Effector memory CD4-positive, alpha-beta T cell (primary cell): ENCODE measurements at places on chromosomes 16 and 17.

DNA sequence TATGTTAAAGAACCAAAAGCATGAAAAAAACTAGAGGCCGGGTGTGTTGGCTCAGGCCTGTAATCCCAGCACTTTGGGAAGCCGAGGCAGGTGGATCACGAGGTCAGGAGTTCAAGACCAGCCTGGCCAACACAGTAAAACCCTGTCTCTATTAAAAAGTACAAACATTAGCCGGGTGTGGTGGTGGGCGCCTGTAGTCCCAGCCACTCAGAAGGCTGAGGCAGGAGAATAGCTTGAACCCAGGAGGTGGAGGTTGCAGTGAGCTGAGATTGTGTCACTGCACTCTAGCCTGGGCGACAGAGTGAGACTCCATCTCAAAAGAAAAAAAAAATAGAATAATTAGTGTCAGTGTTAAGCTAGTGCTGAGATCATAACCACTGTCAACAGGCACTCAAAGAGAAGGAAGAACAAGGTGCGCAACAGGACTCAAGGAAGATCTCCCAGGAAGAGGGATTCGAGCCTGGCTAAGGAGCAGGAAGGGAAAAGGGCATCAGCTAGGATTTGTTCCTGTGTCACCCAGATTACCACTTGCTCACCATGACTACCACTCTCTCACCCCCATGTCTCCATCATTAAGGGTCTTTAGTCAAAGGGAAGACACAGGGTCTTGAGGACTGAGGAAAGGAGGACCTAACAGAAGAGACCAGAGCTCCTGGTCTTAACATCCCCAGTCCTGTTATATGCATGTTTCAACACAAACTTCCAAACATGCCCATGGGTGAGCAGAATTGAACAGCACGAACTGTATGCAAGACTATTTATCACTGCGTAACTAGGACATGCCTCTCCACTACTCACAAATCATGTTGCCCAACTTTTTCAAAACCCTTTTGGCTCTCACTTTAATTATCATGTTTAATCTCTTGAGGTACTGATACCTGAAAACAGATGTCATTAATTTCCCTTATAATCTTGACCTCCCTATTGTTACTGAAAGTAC, 88.3 kb upstream of the PLEKHM1 start:
- no peak for DNase-seq

GRCh38 chr16:75258807-75259141, 7.3 kb upstream of the BCAR1 start:
- no peak for DNase-seq

GRCh38 chr16:12377497-12377896, 401.0 kb downstream of the SNX29 start:
- no peak for DNase-seq

DNA sequence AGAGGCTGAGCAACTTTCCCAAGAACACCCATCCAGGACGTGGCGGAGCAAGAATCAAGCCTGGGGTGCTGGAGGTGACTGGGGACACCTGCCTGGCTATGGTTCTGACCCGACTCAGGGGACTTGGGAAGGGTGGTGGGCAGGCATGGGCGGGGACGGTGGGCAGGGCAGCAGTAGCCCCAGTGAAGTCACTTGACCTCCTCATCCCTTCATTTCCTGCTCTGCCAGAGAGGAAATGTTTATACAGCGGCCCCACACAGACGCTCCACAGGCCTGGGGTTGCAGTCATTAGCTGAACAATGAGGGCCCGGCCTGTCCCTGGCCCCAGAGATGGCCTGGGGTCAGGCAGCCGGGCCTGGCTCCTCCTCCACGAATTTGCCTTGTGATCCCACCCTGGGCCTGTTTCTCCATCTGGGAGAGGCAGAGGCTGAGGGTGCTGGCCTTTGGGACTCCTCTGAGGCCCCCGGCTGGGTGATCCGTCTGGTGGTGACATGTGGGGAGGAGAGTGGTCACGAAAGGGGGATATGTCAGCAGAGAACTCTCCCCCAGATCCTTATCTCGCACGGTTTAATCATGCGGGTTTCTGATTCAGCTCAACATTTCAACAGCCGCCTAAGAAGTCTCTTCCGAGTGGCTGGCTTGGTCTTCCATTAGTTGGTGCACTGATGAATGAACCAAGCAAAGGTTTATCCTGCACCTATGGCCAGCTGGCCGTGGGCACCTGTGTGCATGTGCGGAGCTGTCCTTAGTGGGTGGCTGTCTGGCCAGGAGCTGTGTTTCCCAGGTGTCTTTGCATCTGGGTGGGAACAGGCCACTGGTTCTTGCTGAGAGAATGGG, 175.9 kb downstream of the IRF8 start:
- no peak for DNase-seq

DNA sequence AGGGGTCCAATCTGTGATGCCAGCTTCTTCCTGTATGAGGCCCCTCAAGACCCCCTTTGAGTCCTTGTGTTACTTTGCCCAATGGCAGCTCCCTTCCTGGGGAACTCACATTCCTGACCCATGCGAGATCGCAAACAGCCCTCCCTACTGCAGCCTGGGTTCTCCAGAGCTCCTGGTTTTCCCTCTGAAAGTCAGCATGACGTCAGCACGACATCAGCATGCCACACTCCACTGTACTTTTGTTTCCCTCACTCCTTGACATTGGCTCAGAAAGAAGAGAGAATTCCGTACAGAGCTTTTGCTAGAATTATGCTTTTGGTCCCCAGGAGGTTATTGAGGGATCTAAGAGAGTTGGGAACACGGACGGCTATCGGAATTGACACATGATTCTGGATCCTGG, 168.1 kb upstream of the PIRT start:
- DNase-seq, result no peak

DNA sequence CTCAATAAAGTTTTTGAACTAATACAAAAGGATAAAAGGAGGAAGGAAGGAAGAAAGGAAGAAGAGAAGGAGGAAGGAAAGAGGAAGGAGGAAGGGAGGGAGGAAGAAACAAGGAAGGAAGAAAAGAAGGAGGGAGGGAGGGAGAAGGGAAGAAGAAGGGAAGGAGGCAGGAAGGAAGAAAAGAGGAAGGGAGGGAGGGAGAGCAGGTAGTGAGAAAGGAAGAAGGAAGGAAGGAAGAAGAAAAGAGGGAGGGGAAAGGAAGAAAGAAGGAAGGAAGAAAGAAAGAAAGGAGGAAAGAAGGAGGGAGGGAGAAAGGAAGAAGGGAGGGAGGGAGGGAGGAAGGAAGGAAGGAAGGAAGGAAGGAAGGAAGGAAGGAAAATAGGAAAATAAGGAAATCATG, 263.8 kb upstream of the C16orf82 start:
- no peak for DNase-seq

GRCh38 chr16:12315330-12316136, 339.0 kb downstream of the SNX29 start:
- no peak for DNase-seq

DNA sequence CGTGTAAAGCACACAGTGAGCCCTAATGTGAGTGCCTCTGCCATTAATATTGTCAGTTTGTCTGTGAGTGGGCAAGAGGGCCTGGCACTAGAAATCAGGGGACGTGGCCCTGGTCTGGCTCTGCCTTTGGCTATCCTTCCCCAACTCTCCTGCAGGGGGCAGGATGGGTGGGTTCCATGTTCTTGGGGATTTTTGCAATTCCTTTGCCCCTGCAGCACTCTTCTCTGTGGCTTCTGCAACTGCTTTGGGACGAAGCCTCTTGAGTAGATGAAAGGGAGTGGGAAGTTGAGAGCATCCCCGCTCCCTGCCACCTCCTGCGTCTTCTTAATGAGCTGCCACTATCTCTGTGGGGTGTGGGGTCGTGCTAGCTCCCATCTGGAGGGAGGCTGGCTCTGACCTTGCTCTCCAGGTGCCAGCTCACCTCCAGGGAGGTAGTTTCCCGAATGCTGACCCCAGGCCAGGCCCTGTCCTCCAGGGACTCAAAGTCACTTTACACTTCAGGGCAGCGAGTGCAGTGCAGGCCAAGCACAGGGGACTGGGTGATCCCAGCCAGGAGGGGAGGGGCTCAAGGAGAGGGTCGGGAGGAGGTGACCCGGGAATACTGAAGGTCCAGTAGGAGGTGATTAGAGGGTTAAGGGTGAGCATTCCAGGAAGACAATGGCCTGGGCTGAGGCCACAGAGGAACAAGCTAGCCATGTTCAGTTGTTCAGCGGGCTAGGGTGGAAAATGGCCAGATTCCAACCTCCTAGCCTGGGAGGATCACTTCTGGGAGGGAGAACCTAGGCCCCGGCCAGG, 121.0 kb upstream of the NLRP1 start:
- DNase-seq, result no peak

- no peak for DNase-seq
Observed at GRCh38 chr16:56777482-56777881, 47.6 kb downstream of the NUP93 start.

DNA sequence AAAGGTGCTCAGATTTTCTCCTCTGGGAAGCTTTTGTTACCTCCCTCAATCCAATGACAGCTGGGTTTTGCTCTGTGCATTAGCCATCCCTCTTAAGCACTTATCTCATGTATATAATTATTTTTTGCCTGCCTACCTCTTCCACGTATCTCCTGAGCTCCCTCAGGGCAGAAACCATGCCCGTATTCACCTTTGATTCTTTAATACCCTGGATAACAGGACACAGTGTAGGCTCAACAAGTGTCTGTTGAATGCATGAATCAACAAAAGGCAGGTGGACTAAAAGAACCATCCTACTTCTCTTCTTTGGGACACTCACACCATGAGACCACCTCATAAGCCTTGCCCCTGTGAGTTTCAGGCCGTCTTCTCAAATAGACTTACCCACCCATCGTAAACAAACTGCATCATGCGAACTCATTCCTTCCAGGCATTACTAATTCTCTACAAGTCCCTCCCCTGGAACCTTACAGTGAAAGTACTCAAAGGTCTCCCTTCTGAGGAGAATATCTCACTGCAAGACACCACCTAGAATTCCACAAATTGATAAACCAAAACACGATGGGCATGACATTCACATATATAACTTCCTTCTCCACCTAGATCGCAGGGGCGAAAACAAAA, 3.2 kb downstream of the ARHGAP17 start:
- no peak for DNase-seq

DNA sequence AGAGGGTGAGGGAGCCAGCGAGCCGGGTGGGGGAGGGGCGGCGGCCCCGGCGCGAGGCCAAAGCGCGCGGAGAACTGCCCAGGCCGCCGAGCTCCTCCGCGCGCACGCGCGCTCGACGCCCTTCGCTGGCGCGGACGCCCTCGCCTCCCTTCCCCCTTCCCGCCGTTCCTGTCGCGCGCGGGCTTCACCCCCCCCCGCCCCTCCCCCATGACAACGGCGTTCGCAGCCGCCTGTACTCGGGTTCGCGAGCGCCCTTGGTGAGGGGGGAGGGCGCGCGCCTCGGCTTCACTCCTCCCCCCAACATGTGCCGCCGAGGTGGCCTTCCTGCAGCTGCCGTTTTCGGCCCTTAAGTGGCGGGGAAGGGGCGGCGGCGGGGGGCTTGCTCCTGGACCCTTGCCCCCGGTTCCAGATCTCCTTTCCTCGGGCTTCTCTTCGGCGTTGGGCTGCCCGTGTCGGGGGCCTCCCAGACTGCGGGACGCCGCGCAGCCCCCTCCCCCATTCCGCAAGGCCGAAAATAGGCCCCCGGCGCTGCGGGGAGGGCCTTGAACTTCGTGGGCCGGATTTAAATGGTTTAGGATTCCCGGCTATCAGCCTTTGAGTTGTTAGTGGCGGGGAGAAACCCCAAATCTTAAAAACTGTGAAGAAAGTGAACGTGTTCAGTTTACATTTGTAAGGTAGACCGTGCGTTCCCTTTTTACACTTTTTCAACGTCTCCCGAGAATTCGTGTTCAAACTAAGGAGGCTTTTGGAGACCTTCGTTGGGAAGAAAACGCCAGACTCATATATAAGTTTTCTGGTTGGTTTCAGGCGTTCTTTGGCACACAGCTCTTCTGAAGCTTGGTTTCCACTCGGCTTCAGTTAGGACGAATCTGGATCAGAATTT, 653 bp downstream of the SRRM2 start:
- DNase-seq, result no peak

DNA sequence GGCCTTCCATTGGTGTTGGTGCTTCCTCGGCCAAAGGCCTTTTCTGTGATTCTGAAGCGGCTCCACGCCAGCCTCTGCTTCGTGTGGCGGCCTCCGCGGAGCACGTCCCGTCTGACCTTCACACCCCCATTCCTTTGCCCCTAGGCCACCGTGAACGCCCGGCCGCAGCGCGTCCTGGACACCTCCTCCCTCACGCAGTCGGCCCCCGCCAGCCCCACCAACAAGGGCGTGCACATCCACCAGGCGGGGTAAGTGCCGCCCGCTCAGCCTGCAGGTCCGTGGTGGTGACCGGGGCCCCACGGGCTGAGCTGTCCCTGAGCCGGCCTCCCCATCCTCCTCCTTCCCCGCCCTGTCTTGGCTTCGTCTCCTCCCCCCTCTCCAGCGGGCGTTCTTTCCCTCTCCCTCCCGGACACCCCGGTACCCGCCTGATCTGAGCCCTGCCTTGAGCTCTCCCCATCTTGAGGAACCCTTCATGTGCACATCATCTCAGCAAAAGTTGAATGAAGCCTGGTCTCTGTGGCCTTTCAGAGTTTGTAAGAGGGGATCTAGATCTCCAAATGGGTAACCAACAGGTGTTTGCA, 69.0 kb upstream of the CHMP6 start:
- no peak for DNase-seq

- no peak for DNase-seq
Observed at GRCh38 chr17:81416612-81417011, 21.4 kb downstream of the BAHCC1 start.

GRCh38 chr17:320809-321385, 31.7 kb downstream of the RPH3AL start:
- no peak for DNase-seq

DNA sequence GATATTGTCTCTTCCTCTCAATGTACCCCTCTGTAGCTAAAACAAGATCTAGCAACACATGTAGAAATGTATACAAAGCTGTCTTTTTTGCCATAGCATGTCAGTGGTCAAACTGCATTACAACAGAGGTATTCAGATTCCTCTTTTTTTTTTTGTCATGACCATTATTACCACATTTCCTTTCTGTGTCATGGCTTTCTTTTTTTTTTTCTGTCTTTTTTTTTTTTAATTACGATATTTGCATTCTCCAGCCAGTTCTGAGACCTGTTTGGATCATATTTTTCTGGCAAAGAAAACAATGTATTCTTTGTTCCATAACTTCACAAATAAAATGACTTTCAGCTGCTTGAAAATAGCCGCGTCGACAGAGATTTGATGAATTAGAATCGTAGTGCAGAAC, 27.4 kb upstream of the CAPNS2 start:
- DNase-seq, result no peak

- DNase-seq, result no peak
Observed at GRCh38 chr17:80652756-80653330, 108.2 kb downstream of the RPTOR start.

GRCh38 chr17:81831563-81831956, 1.5 kb downstream of the MCRIP1 start:
- no peak for DNase-seq

GRCh38 chr16:13733561-13733960, 186.4 kb upstream of the ERCC4 start:
- DNase-seq, result no peak
